Activated CD4-positive, alpha-beta T cell treated with anti-CD3 and anti-CD28 coated beads, Interleukin-2, amount 10 ng/mL, durations not matched to agents 7 days and 5 days (primary cell): ENCODE measurements at places on chromosomes 3 and 15. TPM values are rescaled to one million over a fixed set of nuclear protein-coding genes. Genes with fewer than 3 reads are reported as not detected.

DNA sequence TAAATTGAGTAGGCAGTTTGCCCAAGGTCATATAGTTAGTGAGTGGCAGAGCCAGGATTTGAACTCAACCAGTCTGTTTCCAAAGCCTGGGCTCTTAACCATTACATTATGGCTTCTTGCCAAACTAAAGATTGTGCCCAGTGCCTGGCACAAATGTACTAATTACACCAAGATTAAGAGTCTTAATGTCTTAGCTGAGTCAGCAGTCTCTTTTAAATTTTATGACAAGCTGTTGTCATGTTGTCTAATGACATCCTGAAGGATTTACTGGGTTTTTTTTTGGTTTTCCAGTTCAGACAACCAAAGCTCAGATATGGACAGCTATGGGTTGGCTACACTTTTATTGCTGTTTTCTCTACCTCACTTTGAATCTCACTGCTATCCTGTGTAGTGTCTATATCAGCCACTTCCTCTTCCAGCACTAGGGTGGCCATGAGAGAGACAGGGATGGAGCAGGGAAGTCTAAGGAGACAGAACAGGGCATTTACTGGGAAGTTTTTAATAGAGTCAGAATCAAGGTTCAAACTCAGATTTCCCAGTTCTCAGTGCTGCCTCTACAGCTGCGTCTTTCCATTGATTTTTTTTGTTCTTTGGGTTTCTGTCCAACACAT, 10.5 kb downstream of the FBXL2 start:
- DNase-seq = no peak
- H3K27me3 ChIP-seq = peaks cover 26% of the 10 kb centered on the region

- H3K27me3 ChIP-seq = no peaks in the 10 kb centered on the region
- peaks cover 31% of the 10 kb centered on the region for H3K36me3 ChIP-seq
These were observed 526 bp downstream of the RMDN3 start for GRCh38 chr15:40754574-40754882.

GRCh38 chr15:67836477-67836876, 3.4 kb downstream of the RNU6-1 start:
- peaks cover 67% of the 10 kb centered on the region for H3K27me3 ChIP-seq
- no peak overlapping the region for H3K27ac ChIP-seq
- DNase-seq = peak; percentile 57
- peaks cover 2% of the 10 kb centered on the region for H3K36me3 ChIP-seq

DNA sequence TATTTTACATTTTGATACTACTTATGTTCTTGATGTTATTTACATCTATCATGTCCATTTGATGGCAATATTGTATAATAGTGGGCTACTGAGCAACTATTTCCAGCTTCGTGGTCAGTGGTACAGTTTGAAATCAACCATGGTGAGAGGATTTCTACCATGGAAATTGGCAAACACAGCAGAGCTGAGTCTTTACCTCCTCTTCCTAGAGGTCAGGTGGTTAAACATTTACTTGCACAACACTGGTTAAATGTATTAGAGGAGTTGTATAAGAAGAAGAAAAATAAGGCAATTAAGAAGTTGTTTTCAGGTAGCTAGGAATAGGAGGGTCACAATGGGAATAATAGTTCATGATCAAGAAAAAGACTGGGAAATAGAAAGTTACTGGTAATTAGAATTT, 7.2 kb upstream of the PPM1L start:
- H3K27me3 ChIP-seq = peaks cover 16% of the 10 kb centered on the region
- no peak overlapping the region for H3K4me3 ChIP-seq
- no peak for DNase-seq
- H3K27ac ChIP-seq = no peak overlapping the region

DNA sequence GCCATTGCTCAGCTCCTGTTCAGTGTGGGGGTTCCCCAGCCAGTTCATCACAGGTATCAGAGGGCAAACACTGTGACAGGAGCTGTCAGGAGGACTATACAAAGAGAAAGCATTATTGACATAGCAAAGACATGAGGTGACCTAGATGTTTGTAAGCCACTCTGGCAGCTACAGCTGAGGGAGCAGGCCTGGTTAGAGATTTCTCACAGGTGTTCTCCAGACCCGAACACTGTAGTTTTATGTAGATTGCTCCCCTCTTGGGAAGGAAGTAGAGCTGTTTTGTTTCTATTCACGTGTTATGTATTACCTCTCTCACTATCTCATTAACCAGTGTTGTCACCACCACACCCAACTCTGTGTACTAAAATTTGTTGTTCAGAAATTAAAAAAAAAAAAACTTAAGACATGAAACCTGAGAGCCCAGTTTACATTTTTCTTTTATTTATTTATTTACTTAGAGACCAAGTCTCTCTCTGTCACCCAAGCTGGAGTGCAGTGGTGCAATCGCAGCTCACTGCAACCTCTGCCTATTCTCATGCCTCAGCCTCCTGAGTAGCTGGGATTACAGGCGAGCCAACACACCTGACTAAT, 123.7 kb downstream of the RBPMS2 start:
- H3K4me1 ChIP-seq = peaks cover 39% of the 10 kb centered on the region
- peak; percentile 40 for DNase-seq
- peaks cover 3% of the 10 kb centered on the region for H3K36me3 ChIP-seq
- no peaks in the 10 kb centered on the region for H3K27me3 ChIP-seq
- peak overlapping the region; percentile 4 for H3K4me3 ChIP-seq

DNA sequence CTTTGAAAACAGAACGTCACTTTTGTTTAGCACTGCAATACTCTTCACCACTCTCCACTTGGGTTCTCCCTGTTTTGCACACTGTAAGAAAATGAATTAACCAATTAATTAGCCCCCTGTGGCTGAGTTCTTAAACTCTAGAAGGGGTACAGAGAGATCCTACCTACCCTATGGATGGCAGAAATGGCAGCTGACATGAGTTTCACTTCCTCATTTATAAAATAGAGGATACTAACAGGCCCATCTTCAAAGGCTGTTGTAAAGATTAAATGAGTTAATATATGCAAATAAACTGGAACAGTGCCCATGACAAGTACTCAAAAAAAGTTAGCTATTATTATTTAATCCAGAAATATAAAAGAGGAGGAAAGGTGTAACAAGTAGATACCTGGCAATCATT, 36.9 kb downstream of the SUCLG2 start:
- no peak overlapping the region for H3K4me3 ChIP-seq
- no peak overlapping the region for H3K27ac ChIP-seq
- peaks cover 1% of the 10 kb centered on the region for H3K4me1 ChIP-seq

Gene RTP4
- total RNA-seq = 18.9 TPM

Gene NIT2
- total RNA-seq = 41.7 TPM

Gene SERPINI2
- not detected for total RNA-seq

Gene SPINK8
- total RNA-seq = not detected

Gene GRK7
- not detected for total RNA-seq
